ENCODE measurements at places on chromosomes 12 and 14.

- peak; percentile 53 for DNase-seq
Observed at GRCh38 chr14:24483604-24484252, 24.3 kb downstream of the CMA1 start.

DNA sequence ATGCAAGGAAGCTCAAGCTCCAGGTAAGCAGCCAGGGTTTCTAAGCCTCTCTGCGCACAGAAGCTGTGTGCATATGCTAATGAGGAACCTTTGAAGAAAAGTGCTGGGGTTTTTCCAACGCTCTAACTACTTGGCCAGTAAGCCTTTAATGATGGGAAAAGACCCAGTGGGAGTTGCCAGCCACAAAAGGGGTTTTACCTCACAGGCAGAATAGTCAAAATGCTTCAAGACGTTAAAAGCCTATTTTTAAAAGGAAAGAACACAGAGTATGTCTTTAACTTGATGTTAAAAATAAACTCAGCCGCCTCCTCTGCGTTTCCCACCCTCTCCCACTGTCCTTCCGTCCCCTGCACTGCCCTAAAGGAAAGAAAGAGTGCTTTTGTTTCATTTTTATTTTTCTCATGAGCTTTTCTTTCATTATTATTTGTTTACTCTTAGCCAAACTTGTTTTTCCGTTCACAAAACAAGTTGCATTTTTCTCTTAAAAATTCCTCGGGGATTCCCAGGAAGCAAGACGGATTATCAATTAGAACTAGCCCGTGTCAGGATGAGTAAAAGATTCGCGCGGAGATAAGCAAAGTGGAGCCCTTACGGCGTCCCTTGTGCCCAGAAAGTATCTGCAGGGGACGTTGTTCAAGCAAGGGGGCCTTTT, 209.8 kb upstream of the NUDT4 start:
- DNase-seq = peak; percentile 6

DNA sequence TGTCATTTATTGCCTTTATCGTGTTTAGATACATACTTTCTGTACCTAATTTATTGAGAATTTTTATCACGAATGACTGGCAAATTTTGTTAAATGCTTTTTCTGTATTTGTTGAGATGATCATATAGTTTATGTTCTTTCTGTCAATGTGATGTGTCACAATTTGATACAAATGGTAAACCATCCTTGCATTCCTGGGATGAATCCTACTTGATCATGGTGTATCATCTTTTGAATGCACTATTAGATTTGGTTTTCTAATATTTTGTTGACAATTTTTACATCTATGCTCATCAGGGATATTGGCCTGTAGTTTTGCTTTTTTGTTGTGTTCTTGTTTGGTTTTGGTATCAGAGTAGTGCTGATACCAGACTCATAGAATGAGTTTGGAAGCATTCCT, 185.1 kb downstream of the NUBPL start:
- no peak for DNase-seq

GRCh38 chr14:31752867-31753661, 191.9 kb downstream of the NUBPL start:
- DNase-seq = no peak

DNA sequence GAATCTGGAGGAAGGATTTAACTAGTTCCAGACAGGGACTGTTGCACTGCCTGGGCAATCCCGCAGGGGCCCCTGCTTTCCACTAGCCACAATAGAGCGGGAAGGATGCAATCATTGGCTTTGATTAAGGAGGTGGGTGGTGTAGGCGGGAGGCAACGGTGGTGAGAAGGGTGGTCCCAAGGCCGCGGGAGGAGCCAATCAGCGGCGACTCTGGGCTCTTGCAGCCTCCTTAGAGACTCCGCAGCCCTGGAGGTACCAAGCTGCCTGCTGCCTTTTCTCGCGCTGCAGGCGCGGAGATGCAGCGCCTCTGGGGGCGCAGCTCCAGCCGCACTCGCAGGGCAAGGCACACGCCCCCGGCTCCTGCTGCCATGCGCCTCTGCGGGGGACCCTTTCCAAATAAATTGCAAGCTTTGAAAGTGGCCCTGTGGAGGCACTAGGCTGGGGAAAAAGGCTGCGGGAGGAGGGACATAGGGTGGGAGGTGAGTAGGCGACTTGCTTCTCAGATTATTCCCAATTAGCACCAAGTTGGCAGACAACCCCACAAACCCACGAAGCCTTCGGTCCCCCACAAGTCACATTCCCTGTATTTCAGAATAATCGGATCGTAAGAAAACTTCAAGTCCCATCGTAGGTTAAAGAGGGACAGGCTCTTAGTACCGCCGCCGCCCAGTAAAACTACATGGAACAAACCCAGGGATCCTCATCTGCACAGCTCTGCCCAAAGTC, 858 bp upstream of the KCNA1 start:
- no peak for DNase-seq

DNA sequence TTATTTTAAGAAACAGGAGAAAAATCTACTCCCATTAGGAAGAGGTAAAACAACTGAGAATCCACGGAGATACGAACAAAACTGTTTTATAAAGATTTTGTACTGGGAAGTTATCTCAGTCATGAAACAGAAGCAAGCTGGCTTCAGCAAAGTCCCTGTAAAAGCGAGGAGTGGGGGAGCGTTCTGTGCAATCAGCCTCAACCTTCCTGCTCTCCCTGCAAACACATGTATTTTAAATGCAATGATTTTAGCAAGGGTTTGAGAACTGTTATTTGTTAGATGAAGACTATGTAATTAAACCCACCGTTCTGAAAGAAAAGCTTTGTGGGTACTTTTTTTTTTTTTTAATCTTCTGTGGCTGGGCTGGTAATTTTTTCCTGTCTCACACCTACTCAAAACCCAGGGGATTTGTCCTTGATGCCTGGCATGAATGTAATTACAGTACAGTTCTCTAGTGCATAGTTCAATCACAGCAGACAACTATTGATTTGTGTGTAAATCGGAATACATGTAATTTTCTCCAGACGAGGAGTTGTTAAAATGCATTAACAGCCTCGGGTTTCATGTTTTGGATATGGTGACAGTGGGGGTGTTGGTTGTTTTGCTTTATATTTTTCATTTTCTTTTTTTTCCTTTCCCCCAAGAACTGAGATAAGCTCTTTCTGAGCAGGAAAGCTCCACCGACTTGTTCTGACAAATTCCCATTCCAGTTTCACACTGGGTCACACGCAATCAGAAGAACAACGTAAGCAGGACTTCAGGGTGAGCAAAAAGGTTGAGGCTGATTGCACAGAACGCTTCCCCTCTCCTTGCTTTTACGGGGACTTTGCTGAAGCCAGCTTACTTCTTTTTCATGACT, 153.6 kb downstream of the PHLDA1 start:
- no peak for DNase-seq

DNA sequence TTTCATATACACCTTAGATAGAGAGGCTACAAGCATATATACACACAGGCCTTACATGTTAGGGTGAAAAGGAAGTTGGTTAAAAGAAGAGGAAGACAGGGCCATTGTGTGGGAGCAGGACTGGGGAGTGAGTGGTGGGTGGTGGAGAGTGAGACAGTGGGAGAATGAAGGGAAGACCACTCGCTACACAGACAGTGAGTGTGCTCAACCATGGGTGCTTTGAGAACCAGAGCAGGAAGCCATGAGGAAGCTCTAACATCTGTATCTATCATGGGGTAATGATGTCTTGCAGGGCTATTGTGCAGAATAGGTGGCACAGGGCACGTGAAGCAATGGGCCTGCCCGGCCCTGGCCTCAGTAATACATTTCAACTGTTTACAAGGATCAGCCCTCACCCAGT, 11.4 kb upstream of the KRT74 start:
- no peak for DNase-seq

- DNase-seq = no peak
Observed at GRCh38 chr14:65346895-65347294, 65.6 kb upstream of the FUT8 start.

GRCh38 chr14:71122866-71123565, 215.8 kb downstream of the PCNX1 start:
- no peak for DNase-seq

GRCh38 chr12:5094551-5094950, 50.9 kb downstream of the KCNA5 start:
- no peak for DNase-seq
